ENCODE measurements at places on chromosomes 11 and 22.

GRCh38 chr22:44338177-44338810 is 25.5 kb upstream of the SHISAL1 start:
- no peak for DNase-seq

DNA sequence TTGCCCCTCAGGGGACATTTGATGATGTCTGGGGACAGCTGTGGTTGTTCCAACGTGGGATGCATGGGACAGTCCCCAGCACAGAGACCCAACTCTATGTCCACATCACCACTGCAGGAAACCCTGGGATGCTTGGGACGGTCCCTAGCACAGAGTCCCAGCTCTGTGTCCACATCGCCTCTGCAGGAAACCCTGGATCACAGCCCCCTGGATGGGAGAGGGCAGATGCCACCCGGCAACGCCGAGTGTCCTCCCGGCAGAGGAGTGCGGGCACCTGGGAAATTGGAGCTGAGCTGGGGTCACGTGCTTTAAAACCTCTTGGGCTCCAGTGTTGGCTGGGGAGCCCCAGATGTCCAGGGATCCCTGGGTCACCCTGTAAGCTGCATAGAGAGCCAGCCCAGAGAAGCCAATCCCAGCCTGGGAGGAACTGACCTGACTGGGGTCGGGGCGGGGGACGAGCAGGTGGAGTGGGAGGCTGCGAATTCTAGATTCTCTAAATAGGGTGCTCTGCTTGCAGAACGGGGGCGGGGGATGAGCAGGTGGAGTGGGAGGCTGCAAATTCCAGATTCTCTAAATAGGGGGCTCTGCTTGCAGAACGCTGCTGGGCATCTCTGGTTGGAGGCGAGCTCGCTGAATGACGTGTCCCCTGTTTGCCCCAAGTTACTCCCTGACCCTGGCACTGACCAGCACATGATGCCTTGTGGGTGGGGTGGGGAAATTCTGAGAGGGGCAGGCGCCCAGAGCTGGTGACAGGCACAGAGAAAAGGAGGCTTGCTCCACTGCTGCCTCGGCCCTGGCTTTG is 1197.8 kb downstream of the BRD1 start:
- no peak for DNase-seq

GRCh38 chr11:93099806-93100205 is 98.0 kb downstream of the SLC36A4 start:
- DNase-seq, result no peak

DNA sequence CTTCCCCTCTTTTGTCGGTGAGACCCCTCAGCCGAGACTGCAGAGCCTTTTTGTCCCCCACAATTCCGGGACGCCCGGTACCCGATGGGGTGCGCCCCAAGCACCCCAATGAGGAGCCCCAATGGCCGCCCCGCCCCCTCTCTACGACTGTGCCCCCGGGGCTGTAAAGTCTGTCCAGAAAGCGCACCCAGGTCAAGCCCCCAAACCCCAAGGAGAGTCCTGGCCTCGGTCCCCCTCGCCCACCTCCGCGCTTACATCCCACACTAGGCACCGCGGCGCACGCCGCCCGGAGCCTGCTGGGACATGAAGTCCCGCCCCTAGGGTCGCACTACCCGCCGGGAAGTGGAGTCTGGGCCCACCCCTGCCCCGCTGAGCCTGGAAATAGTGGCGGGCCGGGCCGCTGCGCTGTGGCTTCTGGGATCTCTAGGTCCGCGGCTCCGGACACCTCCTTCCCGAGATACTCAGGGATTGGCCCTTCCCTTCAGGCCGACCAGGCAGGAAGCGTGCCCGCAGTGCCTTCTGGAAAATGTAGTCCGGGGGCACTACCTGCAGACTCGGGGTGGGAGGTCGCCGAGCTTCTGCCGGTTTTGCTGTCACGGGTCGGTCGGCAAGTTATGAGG is at the start of gene MEN1:
MEN1 (minus strand) TSS at position 281 of the 620 bp plus-strand sequence. CDS start 442 bp downstream, outside the sequence.
- peak; percentile 65 for DNase-seq

DNA sequence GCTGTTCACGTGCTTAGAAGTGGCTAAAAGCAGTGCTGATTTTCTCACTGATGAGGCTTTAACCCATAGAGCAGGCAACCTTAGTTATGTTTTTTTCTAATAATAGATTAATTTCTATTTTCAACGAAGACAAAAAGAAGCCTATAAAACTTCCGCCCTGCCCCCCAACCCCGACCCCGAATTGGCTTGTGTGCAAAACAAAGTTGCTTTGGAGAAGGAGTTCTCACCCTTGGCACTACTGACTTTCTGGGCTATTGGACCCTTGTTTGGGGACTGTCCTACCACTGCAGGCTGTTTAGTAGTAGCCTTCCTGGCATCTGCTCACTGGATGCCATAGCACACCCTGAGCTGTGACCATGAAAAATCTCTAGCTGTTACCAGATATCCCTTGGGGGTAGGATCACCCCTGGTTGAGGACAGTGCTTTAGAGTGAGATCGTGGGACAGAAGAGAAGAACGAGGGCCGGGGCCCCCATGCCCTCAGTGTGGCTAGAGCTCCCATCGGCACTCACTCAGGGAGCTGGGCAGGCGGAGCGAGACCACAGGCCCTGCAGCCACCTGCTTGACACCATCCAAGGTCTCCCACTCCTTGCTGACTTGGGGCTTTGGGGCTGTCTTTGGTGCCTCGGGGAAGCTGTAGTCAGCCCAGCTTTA is 16.9 kb downstream of the SLC37A2 start:
- DNase-seq, result no peak

- DNase-seq, result no peak
Observed at GRCh38 chr22:48079505-48080290, 1317.2 kb downstream of the TBC1D22A start.

- no peak for DNase-seq
Observed at GRCh38 chr22:27903805-27904473, 15.1 kb downstream of the PITPNB start.

DNA sequence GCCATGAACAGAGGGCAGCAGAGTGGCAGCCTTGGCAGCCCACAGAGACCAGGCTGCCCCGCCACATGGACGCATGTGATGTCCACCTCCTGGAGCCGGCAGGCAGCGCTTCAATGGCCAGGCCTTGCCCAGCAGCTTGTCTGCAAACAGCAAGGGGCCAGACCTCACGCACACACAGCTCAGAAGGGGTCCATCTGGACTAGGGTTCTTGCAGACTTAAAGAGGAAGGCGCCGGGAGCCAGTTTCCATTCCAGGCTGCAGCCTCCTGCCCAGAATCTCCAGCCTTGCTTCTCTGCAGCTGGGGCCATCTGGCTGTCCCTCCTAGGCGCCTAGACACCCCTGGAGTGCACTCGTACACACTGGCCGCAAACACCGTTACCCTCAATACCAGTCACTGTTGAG is 91.9 kb upstream of the TMEM45B start:
- no peak for DNase-seq

DNA sequence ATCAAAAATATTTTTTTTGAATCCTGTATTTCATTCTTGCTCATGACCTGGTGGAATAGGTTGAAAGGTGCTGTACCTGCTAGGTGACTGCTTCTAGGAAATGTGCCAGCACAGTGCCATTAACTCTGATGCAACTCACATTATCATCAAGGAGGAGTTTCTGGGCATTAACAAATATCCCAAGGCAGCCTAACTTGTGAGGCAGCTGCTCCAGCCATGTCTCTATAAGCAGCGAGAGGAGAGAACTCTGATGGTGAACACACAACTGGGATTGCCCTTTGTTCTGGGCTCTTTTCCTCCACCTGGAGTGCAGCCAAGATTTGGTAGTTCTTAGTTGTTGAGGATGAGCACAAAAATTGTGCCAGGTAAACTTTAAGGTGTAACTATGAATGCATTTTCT is 25.6 kb downstream of the HEPHL1 start:
- DNase-seq, result no peak

GRCh38 chr11:112835591-112836255 is 125.5 kb upstream of the NCAM1 start:
- DNase-seq, result no peak

GRCh38 chr11:2508793-2509192 is 64.0 kb downstream of the KCNQ1 start:
- DNase-seq, result no peak

DNA sequence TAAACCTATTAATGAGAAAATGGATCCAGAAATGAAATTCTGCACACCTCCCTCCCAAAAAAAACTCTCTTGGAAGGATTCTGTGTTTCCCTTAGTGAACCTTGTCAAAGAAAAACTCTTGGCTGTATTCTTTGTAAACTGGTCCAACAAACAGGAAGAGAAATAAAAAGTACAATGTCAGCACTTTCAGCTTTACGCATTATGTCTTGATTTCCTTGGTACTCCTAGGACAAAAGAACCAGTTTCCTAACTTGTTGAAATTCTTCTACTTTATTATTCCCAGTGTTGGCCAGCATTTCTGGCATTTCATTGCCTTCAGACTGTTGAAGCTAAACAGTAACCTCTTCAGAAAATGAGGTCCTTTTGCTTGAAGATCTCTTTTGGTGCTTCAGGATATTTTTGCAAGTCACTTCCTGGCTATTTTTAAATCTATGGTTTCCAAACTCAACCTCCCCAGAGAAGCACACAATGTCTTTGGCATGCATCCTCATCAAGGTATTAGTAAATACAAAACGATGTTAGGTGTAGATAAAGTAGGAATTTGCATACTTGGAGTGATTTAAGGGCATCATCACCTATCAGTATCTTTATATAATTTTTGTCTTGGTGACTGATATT is 342.7 kb downstream of the AASDHPPT start:
- no peak for DNase-seq

DNA sequence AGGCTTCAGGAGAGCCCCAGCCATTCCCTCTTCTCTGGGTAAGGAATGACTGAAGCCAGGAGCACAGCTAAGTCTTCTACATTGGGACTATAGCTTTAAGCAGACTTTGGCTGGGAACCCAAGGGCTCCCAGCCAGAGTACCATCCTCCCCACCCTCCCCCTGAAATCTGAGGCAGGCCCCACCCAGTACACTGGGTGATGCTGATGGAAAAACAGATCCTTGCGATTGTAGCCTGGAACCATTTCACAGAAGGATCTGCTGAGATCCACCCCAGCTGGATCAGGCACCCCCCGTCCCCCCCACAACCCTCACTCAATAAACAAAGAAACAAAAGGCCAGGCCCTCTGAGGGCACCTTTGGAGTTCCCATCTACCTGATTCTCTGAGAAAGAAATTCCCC is 39.8 kb downstream of the IL18BP start:
- no peak for DNase-seq

GRCh38 chr11:135074397-135074998 is 662.5 kb upstream of the B3GAT1 start:
- DNase-seq, result no peak

DNA sequence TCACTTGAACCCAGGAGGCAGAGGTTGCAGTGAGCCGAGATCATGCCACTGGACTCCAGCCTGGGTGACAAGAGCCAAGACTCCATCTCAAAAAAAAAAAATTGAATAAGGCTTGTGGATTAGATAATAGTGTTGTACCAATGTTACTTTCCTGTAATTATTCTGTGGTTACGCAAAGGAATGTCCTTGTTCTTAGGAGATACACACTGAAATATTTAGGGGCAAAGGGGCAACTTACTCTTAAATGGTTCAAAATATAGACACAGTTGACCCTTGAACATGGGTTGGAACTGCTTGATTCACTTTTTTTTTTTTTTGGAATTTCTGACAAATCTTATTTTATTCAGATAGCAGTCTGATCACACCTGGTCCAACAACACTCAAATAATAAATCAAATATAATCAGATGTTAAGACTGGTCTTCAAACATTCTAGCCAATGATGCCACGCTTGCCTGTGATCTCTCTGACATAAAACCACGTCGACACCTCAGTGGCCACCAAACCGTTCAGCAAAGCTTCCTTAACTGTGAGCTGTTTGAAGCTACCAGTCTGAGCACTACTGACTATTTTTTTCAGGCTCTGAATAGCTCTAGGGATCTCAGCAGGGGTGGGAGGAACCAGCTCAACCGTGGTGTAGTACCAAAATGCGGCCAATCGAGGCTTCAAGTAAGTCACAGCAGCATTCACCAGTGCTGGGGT is 710 bp downstream of the ATP5MGL start:
- no peak for DNase-seq

- no peak for DNase-seq
Observed at GRCh38 chr11:7563281-7563680, 49.5 kb downstream of the PPFIBP2 start.

DNA sequence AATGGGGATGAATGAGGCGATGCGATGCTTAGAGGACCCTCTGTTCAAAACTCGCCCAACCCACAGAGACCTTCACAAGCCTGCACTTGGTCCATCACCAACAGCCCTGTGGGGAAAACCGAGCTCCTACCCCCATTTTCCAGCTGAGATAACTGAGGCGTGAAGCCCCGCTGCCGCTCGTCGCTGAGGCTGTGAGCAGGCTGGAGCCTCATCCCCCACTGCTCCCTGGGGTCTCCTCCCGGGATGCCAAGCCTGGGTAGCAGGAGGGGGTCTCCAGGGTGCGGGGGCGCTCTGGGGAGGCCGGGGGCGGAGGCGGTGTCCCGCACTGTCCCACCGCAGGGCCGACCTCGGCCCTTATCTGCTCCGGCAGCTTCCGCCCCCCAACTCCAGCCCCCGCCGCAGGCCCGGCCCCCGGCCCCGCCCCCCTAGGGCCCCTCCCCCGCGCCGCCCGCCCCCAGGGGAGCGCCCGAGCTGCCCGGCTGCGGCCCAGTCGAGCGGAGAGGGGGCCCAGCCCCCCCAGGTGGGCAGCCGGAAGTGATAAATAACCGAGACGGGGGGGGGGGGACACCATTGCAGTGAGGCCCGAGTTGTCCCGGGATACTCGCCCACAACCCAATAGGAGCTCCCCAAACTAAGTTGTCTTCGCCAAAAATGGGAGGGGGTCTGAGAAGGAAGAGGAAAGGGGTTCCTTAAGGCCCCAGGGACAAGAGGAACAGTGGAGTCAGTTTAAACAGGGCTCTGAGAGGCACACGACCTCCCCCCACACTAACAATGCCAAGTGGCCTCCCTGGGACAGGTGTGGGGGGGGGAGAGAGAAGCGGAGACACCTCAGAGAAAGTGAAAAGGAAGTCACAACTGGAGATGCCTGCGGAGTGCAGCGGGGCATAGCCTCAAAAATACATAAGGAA is 8.3 kb upstream of the SLC39A13 start:
- peak; percentile 42 for DNase-seq

DNA sequence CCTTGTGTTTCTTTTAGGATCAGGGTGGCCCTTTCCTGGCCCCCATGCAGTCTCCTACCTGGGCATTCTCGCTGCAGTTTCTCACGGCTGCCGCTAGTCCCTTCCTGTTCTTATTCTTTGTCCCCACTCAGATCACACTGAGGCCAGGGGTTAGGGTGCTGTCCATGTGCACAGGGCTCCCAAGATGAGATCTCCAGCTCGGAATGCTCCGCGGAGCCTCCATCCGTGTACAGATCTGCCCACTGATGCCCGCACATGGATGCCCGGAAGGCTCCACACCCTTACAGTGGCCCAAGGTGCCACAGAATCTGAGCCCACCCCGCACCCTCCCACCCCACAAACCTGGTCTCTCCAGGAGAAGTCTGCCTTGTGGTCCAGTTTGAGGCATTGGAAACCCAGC is 457.3 kb downstream of the TBC1D22A start:
- no peak for DNase-seq

- DNase-seq, result no peak
Observed at GRCh38 chr11:26830757-26831156, 108.9 kb upstream of the SLC5A12 start.

- no peak for DNase-seq
Observed at GRCh38 chr22:30535182-30535581, 11.4 kb downstream of the SEC14L6 start.

GRCh38 chr22:37734964-37735451 is 38.2 kb downstream of the TRIOBP start:
- no peak for DNase-seq

- peak; percentile 80 for DNase-seq
Observed at GRCh38 chr22:23144932-23145877, at the start of gene RAB36. Gene RAB36 (plus strand): TSS chr22:23145477. CDS start chr22:23146617, 1,140 bp downstream.

All from activated T-helper 1 cell treated with Interleukin-2 at 50 U/mL for 16 hours (primary cell).